ENCODE measurements at places on chromosomes 5 and 9. TPM values are rescaled to one million over a fixed set of nuclear protein-coding genes. Genes with fewer than 3 reads are reported as not detected.

The CXCL14 gene
- total RNA-seq: not detected

The SCGB3A2 gene
- total RNA-seq: not detected

The TMEM215 gene
- total RNA-seq: not detected

The WDR70 gene
- 32.6 TPM for total RNA-seq

The FYB1 gene
- total RNA-seq: not detected

The CYLC2 gene
- total RNA-seq: not detected

The CACNA1B gene
- under 0.01 TPM for total RNA-seq

The NKD2 gene
- total RNA-seq: not detected

The ARHGEF37 gene
- 3.7 TPM for total RNA-seq

Data from placental epithelial cell (primary cell).